Vagina (tissue), 2 donors: ENCODE measurements at places on chromosomes 5 and 9.

DNA sequence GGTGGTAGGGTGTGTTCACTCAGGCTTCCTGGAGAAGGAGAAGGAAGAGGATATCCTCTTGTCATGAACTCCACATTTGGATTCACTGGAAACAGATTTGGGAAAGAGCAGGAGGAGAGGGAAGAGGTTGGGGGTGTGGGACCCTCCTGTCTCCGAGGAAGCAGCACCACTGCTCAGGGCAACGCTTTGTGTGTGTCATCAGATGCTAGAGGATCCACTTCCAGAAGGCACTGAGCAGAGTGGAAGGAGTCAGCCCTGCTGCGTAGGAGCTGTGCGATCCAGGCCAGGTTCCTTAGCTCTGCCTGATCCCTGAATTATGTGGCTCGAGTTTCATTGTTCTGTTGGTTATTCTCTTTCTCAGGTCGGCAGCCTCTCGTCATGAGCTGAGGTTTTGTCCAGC, 37.3 kb upstream of the TJP2 start:
- peak; percentile 58 for DNase-seq

DNA sequence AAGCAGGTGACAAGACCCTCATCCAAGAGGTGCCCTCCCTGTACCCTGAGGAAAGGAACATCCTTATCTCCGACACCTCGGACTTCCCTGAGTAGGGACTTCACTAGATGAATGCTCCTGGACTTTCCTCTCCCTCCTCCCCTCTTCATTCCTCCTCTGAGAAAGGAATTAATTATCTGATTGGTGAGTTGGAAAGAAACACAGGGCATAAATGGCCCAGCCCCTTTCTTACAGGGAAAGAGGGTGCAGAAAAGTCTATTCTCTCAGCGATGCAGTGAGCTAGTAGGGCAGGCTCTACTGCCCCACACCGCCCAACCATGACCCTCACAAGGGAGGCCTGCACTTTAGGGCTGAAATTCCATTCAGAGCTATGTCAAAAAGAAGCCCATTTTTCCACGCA, 87.5 kb downstream of the TTC39B start:
- no peak for DNase-seq

DNA sequence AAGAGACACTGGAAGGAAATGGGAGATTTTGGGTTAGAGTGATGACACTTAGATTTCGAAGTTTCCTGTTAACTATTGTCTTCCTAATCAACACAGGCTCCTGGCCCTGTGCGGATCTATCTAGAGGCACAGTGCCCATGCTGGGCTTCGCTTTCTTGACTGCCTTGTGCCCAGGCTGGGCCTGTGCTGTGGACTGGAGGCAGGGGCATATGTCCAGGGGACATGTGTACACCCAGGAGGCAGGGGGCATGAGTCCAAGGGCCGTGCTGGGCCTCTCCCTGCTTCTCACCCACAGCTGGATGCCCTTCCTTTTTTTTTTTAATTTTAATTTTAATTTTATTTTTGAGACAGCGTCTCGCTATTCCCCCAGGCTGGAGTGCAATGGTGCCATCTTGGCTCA, 37.6 kb downstream of the EHMT1 start:
- no peak for DNase-seq

GRCh38 chr5:159412284-159413046, 82.2 kb upstream of the IL12B start:
- DNase-seq = no peak

GRCh38 chr5:179885491-179886090, 22.1 kb downstream of the TBC1D9B start:
- no peak for DNase-seq

- no peak for DNase-seq
Observed at GRCh38 chr5:141787376-141787775, 90.8 kb downstream of the PCDH1 start.

DNA sequence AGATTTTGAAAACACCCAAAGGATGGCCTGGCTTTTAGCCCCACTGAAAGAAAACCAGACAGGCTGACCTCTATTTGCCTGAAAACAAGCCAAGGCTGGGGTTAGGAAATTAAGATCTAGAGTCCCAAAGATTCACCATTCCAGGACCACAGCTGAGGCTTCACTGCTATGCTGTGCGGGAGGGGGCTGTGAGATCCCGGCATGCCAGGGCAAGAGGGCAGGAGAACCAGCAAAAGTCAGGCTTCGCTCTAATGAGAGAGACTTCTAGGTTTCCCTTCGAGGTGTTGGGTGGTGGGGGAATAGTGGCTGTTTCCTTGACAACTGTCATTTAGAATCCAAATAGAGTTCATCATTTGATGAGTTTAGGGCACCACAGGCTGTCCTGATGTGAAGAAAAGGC, 152.9 kb upstream of the NFIB start:
- DNase-seq = no peak

GRCh38 chr5:127417528-127417927, 99.9 kb upstream of the PRRC1 start:
- no peak for DNase-seq

DNA sequence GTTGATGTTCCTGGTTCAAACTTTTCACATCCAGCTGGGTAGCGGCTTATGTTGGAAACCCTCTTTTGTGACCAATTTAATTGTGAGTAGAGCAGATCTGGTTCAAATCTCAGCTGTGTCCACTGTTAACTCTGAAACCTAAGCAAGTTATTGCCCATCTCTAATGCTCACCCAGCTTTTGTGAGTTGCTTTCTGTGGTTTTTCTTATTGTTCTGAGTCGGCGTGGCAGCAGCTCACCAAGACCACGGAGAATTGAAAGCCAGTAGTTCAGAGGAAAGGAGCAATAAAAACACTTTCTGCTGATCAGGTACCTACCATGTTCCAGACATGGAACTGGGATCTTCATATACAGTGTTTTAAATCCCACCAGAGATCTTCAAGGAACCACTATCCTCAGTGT, 114.4 kb downstream of the DOCK2 start:
- no peak for DNase-seq

DNA sequence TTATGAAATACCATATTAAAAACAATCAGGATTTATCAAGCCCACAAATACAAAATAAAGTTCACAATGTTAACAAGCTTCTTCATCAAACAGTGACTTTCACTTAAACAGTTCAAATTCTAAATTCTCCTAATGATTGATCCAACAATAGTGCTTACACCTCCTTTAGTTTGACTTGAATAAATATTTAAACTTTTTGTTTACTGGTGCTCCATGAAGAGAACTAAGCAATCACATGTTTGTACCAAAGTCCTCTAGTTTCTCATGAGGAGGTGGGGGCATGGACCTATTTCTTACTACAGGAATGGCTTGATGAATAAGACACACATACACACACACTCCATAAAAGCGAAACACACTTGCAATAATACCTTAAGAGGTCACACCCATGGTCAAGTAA, 95.8 kb downstream of the RAPGEF6 start:
- DNase-seq = no peak

DNA sequence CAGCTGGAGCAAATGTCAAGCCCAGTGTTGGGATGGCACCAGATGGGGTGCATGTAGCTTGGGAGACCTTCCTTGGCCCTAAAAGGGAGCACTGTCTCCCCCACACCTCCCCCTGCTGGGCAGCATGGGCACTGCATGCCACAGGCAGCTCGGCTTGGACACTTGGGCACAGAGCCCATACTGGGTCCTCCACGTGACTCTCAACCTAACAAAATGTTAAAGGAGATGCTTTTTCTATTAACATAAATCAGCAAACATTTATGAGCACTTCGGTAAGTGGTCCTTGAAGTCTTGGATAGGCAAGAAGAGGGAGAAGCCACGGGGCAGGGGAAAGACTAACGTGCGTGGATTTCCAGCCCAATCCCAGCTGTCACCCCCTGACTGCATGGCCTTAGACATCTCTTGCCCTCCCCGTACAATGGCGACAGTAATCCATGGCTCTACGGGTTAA, 23.9 kb upstream of the MAPK9 start:
- DNase-seq = no peak

GRCh38 chr5:154791535-154791934, 36.4 kb downstream of the LARP1 start:
- no peak for DNase-seq

DNA sequence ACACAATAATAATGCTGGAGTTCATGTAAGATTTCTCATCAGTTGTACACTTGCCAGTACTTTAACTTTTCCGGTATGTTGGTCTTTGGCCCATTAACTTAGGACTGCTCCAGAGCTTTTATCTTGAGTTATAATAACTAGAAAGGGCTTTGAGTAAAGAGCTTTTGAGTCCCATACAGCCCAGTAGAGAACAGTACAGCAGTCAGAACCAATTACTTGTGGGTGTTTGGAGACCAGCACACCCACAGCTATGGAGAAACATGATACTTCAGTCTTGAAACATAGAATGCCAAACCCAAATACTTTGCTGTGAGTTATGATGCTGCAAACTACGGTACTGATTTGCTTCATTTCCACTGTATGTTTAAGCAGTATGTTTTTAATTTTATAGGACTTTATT, 374.3 kb downstream of the CCDC171 start:
- DNase-seq = no peak

- DNase-seq = no peak
Observed at GRCh38 chr5:90793183-90793582, 234.6 kb downstream of the ADGRV1 start.

- DNase-seq = no peak
Observed at GRCh38 chr9:128818839-128819715, 777 bp downstream of the ENDOG start.

DNA sequence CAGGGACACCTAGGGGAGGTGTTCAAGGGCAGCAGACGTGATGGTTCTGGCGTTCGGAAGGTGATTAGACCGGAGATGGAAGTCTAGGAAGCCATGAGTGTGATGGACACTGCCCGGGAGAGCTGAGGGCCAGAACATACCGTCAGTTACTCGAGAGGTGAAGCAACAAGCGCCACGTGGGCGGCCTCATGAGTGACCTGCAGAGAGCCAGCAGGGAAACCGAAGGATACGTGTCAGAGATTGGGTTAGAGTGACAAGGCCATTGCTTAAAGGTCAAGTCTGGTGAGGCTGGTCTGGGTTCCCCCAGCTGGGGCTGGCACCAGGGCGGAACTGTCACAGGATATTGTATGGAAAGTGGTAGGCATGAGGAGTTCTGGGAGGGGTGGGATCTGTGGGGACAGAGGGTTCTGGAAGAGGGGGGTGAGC, 60.0 kb downstream of the C9orf50 start:
- no peak for DNase-seq

DNA sequence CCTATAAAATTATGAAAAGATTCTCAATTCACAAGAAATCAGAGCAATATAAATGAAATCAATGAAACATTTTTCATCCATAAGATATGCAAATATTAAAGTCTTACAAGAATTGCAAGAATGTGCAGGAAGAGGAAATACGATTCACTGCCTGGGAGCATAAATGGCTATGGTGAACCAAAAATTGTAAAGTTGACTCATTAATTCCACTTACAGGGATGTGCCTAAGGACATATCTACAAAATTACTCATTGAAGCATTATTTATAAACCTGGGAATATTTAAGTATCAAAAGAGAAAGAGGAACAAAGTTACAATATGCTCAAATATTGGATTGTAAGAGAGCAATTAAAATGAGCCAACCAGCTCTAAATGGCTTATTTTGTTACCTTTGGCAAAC, 6.9 kb upstream of the NIPSNAP3A start:
- DNase-seq = no peak

- DNase-seq = peak; percentile 67
Observed at GRCh38 chr5:71894091-71894490, 175.0 kb downstream of the CARTPT start.

DNA sequence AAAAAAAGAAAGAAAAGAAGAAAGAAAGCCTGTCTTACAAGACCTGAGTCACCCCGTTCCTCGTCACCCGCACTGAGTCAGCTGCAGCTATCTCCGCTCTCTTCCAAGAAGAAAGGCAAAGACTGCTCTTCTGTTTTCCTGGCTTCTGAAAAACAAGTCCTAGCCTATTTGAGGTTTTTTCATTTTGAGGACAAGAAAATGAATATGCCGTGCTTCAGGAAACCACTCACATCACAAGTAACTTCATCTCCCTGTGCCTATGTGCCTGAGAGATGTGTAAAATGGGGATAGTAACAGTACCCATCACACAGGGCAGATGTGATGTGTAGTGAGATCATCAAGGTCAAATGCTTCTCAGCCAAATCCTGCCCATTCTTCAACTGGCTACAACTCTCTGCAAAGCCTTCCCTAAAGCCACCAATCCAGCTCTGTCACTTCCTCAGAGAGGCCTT, 78.4 kb downstream of the GLDC start:
- DNase-seq = no peak

DNA sequence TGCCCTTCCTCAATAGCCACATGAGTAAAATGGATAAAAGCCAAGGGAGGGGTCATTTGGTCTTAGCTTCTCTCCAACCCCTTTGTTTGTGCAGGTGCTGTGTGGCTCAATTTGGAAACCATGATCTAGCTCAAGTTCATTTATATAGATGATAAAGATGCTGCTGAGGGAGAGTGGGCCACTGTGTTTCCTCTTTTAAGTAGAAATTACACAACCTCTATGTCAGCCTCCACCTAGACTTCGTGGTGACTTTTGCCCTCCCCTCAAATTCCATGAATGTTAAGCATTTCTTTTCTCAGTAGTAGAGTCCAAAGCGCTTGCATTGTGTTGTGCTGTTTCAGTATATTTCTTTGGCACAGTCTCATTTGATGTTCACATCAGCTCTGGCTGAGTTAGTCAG, 241.4 kb downstream of the ARHGAP26 start:
- DNase-seq = no peak

- DNase-seq = no peak
Observed at GRCh38 chr5:68147659-68148058, 67.9 kb upstream of the PIK3R1 start.

DNA sequence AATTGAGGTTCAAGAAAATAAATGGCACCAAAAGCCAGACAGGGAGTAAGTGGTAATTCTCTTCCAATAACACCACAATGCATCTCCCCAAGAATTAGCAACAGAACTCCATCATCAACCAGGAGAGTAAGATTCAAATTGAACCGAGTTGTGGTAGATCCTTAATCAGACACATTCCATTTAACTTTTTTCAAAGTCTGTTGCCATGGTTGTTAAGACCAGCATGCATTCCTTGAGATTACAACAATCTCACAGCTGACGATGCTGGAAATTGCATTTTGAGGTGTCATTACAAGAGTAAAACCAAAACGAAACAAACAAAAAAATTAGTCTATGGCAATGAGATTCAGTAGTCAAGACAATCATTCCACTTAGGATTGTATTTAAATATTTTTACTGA, 78.9 kb upstream of the ZNF462 start:
- no peak for DNase-seq

- no peak for DNase-seq
Observed at GRCh38 chr5:74031536-74031935, 405.5 kb downstream of the ARHGEF28 start.

- no peak for DNase-seq
Observed at GRCh38 chr9:108412755-108413154, 443.0 kb downstream of the ACTL7B start.

DNA sequence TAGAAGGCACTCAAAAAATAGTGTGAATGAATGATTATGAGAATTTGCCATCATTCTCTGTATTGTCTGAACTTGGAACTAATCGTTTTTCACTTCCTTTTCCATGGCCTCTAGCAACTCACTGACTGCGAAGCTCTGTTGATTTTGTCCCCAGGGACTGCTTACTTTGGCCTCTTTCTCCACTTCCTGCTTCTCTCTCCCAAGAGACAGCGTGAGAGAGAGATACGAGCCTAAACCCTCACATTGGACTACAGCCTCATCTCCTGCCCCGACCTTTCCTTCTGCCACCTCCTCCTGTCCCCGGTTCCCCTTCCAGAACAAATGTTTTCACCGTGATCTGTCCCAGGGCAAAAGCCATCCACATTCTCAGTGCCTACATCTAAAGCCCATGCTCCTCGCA, 300.8 kb upstream of the PANK3 start:
- DNase-seq = no peak

GRCh38 chr5:146548781-146549449, 32.9 kb upstream of the GPR151 start:
- no peak for DNase-seq
